ENCODE measurements at places on chromosomes 6 and 20.

DNA sequence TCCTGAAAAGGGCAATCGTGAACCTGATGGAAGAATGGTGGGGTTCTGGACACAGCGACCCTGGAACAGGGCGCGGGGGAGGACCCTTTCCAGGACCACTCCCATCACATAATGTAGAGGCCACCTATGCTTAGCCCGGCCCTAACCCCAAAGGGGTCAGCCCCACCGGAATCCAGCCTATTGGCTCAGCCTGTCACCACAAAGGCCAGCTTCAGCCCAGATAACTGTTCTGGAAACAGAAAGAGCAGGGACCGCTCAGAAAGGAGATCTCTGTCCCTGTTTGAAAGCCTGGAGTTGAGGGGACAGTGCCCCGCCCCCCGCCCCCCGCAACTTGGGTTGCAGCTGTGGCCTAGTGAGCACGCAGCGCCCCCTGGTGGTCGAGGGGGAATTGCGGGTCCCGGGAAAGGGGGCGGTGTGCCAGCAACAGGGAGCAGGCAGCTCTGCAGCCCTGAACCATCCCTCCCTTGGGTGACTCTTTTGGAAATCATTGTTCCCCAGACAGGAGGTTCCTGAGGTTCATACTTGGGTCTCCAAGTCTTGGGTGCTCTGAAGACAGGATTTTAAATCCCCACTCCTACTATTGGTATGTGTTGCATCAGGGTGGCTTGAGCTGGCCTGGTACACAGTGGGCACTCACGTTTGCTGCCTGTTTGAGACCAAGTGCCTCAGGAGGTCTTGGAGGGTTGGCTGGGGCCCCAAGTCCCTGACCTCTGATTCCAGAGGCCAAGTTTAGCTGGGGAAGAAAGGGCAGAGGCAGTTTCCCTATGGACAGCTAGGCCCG, 1.5 kb downstream of the SIGLEC1 start:
- peak; percentile 60 for DNase-seq

DNA sequence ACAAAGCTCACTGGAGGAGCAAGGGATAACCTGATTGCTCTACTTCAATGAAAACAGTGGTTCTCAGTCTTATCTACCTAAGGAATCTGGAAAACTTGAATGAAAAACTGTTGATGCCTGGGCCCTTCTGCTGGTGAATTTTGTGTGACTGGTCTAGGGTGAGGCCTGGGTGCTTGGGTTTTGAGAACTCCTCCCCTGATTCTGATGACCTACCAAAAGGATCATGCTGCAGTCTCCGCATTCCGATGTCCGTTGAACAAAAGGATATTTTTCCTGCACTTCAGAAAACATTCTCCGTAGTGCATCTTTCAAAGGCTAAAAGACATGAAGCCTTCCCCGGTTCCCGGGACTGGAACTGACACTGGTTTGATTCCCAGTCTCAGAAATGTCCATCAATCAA, 157.9 kb downstream of the SYNDIG1 start:
- DNase-seq, result no peak

GRCh38 chr6:119978274-119978889, 628.8 kb upstream of the MAN1A1 start:
- peak; percentile 12 for DNase-seq

DNA sequence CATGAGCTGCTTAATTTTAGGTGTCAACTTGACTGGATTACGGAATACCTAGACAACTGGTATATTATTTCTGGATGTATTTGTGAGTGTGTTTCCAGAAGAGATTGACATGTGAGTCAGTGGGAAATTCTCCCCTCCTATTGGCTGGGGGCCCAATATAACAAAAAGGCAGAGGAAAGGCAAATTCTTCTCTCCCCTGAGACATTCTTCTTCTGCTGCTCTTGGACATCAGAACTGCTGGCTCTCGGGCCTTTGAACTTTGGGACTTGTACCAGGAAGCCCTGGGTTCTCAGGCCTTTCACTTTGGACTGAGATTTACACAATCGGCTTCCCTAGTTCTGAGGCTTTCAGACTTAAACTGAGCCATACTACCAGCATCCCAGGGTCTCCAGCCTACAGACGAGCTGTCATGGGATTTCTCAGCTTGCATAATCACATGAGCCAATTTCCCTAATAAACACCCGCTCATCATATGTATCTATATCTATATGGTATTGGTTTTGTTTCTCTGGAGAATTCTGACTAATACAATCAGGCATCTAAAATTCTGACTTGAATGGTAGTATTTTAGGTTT, 7.6 kb upstream of the BTN3A3 start:
- no peak for DNase-seq

DNA sequence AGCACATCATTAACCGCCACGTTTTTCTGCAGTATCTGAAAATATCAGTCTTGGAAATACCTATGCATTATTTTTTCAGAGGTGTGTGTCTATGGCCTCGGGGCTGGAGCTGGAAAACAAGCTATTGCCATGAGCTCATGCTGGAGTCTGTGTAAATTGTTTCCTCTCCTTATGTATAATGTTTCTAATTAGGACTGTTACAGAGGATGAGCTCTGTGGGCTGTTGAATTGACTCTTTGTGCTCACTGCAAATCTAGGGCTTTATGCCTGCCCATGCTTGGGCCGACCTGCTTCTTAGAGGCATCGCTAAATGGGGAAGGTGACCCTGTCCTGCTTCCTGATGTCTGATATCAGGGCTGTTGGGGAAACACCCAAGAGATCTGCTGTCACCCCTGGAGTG, 80.8 kb upstream of the SLC22A16 start:
- no peak for DNase-seq

GRCh38 chr6:167974640-167975344, 22.7 kb upstream of the KIF25 start:
- DNase-seq, result no peak

DNA sequence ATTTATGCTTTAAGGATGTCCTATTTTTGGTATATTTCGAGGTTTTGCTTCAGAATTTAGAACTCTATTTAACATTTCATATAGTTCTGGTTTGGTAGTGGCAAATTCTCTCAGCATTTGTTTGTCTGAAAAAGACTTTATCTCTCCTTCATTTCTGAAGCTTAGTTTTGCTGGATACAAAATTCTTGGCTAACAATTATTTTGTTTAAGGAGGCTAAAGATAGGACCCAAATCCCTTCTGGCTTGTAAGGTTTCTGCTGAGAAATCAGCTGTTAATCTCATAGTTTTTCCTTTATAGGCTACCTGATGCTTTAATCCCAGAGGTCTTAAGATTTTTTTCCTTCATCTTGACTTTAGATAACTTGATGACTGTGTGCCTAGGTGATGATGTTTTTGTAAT, 162.7 kb upstream of the B3GAT2 start:
- DNase-seq, result no peak

- peak; percentile 94 for DNase-seq
Measured at GRCh38 chr6:111534231-111534751, 51.3 kb upstream of the REV3L start.

- DNase-seq, result no peak
Measured at GRCh38 chr20:44997171-44997570, 30.9 kb downstream of the STK4 start.

GRCh38 chr6:44073612-44074438, 53.4 kb downstream of the MRPL14 start:
- peak; percentile 56 for DNase-seq

DNA sequence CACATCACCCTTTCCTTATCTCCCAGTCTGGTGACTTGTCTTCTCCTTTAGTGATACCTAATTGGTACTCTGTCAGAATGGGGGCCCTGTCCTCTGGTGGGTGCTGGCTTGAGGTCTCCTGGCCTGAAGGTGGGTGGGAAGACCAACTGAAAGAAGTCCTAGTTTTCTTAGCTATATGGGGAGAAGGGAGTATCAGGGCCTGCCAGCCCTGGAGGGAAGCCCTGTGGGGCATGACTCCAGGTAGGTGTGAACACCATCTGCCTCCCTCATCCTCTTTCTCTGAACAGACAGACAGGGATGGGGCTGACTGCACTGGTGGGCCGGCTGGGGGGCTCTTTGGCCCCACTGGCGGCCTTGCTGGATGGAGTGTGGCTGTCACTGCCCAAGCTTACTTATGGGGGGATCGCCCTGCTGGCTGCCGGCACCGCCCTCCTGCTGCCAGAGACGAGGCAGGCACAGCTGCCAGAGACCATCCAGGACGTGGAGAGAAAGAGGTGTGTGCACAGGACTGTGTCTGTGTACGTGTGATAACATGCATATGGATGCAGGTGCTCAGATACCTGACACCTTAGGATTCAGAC, 4.8 kb downstream of the CRIP3 start:
- no peak for DNase-seq

- peak; percentile 87 for DNase-seq
Measured at GRCh38 chr6:151014404-151015100, 149.1 kb downstream of the MTHFD1L start.

- no peak for DNase-seq
Measured at GRCh38 chr6:63353286-63353630, 33.5 kb upstream of the LGSN start.

- no peak for DNase-seq
Measured at GRCh38 chr6:12049165-12049564, 37.1 kb downstream of the HIVEP1 start.

GRCh38 chr6:166747644-166748595, 120.9 kb upstream of the RPS6KA2 start:
- DNase-seq, result no peak

- no peak for DNase-seq
Measured at GRCh38 chr6:83307849-83308248, 114.7 kb downstream of the RWDD2A start.

GRCh38 chr6:149897855-149898744, at the start of gene RAET1E:
Gene RAET1E (minus strand): TSS chr6:149898113. CDS start chr6:149890901, 7,212 bp downstream.
- no peak for DNase-seq

DNA sequence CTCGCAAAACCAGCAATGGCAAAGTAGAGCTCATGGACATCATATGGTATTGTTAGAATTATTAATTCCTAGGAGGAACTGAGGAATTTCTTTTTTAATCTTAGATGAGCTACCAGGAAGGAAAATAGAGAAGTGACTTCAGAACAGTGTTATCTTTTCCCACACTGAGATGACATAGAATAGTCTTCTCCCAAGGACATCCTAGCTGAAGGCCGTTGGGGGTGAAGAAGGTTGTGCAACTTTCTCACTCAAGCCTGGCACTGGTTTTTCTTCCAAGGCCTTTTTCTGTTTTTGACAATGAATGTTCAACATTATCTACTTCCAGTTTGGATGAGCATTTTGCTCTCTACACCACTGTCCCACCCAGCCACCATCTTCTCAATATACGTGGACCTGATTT, 35.8 kb upstream of the MAS1 start:
- DNase-seq, result no peak

DNA sequence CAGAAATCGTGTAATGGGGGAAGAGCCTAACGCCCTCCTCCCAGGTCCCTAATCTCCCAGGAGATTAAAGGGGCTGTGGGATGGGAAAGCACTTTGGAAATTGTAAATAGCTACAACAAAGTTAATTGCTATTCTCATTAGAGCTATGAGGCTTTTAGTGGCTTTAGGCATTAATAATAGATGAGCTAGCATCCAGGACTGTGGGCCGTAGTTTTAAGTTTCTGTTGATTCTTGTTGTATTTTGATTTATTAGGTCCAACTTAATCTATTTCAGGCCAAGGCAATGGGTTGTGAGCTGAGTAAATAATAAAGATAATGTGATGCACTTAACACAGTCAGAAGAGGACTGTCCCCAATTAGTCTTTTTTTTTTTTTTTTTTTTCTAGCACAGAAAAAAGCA, 67.7 kb downstream of the ANKRD6 start:
- no peak for DNase-seq

- no peak for DNase-seq
Measured at GRCh38 chr20:14757728-14758127, 420.3 kb upstream of the FLRT3 start.

- no peak for DNase-seq
Measured at GRCh38 chr20:21258411-21258810, 44.7 kb upstream of the XRN2 start.

DNA sequence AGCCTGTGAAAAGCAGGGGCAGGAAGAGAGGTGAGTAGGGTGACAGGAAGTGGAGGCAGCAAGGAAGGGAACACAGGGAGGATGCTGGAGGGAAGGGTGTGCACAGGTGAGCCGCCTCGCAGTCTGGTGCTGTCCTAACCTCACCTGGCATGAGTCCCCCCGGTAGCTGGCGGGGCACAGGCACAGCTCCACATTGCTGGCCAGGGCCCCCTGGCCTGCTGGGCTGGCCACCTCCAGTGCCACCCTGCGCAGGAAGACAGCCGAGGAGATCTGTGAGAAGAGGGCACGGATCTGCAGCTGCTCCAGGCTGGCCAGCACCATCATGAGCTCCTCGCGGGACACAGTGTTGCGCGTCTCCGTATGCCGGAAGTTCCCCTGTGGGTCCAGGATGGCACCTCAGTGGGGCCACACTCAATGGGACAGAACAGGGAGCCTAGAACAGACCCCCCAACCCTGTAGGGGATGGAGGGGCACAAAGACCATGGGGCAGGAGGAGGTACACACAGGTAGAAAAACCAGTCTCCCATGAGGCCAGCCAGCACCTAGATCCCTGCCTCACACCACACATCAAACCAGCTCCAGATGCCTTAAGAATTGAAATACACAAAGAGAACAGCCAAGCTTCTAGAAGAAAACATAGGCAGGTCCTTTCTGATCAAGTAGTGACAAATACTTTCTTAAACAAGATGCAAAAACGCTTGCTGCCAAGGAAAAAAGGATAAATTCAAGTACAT, 22.5 kb downstream of the ADRM1 start:
- no peak for DNase-seq

DNA sequence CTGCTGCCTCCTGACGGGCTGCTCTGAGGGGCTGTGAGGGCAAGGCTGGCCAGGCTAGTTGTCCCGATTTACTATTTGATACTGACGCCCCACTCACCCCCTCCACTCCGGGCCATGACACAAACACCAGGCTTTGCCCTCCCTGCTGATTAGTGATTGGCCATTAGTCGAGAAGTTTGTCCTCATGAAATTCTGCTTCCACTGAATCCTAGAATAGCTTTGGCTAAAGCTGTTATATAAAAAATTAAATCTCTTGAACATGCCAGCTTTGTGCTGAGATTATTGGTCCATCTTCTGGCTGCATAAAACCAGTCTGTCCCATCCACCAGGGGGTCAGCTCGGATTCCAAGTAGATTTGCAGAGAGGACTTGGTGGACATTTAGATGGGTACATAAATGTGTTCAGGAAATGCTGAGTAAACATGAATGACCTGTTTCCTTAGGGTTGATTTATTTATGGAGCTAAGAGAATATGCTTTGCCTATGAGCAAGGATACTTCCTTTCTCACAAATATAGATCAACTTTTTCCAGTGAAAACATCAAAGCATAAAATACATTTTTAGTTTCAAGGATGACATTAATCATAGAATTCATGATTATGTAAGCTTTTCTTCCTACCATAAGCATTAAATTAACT, at the start of gene GABRR2:
Gene GABRR2, minus strand, starts transcription at position 51 of the 637 bp plus-strand sequence. CDS start 134 bp downstream, outside the sequence.
- DNase-seq, result no peak

GRCh38 chr6:85126485-85127167, 323.3 kb upstream of the NT5E start:
- DNase-seq, result peak; percentile 79

Data from SJCRH30 (cell line).